ENCODE measurements at places on chromosomes 3 and 15. TPM values are rescaled to one million over a fixed set of nuclear protein-coding genes. Genes with fewer than 3 reads are reported as not detected.

MAP2K5 gene
- polyA plus RNA-seq, result 15.4 TPM

GRCh38 chr3:38003371-38003816, 12.8 kb downstream of the VILL start:
- no peak for DNase-seq

RPP14 gene
- 16.0 TPM for polyA plus RNA-seq

DNA sequence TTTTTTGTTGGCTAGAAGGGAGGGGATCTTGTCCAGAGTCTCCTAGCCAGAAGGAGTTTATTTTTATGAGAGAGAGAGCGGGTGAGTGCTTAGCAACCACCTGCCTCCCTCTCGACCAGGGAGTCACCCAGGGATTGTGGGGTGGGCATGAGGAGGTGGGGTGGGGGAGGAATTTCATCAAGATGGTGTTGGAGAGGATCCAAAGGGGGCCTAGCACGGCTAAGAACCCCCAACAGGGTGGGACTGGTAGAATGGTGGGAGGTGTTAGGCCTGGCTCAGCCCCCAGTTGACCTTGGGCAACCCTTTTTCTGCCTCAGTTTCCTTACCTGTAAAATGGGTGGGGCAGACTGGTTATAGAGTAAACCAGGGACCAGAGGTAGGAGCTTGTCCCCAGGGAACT, 1.8 kb downstream of the SLC6A6 start:
- DNase-seq, result no peak

- no peak for DNase-seq
These were observed 105.3 kb upstream of the AGBL1 start for GRCh38 chr15:85974348-85974705.

- DNase-seq, result no peak
These were observed 114.4 kb upstream of the TSPAN3 start for GRCh38 chr15:77185242-77185785.
